Dorsolateral prefrontal cortex (tissue), 122 donors: ENCODE measurements at places on chromosomes 2 and 18.

DNA sequence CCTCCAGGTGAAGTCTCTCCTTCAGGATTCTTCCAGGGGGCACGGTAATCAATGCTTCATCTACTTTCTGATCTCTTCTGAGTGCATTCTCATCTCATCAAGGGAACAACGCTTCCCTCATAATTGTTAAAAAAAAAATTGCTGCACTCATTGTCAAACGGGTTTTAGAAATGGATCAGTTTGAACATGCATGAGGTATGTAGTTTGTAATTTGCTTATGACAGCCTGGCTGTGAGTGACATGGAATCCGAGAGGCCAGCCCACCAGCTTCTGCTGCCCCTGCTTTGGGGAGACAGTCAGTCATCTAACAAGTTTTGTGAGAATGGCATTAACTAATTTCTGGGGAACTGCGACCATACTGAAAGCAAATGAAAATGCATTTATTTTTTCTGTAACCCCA lies 791.9 kb upstream of the SOX11 start:
- DNase-seq: no peak

DNA sequence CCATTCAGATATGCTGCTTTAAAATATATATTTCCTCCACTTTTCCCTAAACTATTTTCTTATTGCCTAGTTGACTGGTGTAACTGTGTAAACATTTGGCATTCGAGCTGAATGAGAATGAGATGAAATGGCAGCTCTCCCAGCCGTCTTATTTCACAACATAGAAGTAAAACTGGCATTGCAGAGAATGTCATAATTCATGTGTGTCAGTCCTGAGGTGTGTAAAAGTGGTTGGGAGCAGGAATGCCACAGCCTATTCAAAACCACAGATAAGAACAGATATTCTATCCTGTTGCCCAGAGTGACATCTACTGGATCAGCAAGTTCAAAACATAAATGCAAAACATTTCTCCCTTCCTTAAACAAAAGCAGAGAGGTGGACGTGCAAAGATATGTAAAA lies 565.5 kb upstream of the CHAC2 start:
- DNase-seq: no peak

DNA sequence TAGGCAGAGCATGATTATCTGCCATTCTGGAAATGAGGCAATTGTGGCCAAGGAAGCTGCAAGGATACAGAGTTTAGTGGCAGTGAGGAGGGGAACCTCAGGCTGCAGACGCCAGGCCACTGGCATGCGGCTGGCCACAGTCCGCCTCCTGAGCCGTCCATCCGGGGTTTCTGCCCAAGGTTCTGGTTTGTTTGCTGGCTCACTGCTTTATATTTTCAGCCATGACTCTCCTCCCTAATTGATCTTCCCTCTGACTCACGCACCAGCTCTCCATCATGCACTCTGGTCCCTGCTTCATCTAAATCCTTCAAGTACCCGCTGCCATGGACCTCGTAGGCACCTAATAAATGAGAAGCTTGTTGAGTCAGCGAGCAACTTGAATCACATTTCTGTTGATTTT lies 107.8 kb upstream of the REV1 start:
- DNase-seq: no peak

DNA sequence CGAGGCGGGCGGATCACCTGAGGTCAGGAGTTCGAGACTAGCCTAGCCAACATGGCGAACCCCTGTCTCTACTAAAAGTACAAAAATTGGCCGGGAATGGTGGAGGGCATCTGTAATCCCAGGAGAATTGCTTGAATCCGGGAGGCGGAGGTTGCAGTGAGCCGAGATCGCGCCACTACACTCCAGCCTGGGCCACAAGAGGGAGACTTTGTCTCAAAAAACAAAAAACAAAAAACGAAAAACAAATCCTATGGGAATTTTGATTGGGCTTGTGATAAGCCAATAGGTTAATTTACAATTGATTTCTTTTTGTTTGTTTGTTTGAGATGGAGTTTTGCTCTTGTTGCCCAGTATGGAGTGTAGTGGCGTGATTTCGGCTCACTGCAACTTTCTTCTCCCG lies 24.2 kb upstream of the TOGARAM2 start:
- DNase-seq: no peak

DNA sequence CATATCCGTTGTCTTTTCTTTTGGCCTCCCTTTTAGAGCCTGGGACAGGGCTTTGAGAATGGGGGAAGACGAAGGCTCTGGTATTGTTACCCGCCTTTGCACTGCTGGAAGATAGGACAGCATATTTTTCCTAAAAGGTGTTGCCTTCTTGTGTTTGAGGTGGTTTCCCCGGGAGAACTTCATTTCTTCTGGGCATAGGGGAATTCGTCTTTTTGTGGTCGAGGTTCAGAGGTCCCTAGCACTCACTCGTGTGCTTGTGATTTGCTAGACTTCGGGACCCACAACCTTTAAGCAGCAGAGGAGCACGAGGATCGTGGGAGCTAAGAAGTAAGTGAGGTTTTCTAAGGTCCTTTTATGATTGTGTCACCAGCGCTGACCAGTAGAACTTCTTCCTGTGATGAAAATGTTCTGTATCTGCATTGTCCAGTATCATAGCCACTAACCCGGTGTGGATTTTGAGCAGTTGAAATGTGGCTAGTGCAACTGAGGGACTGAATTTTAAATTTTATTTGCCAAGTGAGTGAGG lies 611 bp downstream of the ZNF512 start:
- no peak for DNase-seq

DNA sequence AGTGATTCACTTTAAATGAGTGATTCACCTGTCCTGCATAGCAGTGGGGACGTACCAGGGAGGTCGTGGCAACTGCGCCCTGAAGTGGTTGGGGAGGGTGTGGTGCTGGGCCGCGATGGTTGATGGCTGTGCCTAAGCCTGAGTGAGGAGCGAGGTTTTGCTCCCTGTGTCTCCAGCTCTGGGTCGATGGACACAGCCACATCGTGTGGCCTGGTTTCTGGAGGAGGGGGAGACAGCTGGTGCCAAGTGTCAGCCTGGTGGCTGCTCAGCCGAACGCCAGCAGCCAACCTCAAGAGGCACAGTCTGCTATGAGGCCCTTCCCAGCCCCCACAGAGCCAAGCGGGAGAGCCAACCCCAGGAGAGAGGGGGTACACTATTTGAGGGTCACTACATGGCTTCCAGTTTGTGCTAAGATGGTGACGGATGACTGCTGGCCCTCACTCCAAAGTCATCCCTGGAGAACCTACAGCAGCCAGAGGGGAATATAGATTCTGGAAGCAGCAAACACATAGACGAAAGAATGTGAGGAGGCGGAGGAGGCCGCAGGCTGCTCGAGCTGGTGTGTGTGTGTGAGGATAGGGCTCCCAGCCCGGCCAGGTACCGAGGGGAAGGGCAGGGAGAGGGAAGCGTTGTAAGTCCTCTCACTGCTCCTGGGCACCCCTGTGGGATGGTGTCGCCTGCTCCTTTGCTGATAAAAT lies 58.6 kb upstream of the OTOF start:
- no peak for DNase-seq

DNA sequence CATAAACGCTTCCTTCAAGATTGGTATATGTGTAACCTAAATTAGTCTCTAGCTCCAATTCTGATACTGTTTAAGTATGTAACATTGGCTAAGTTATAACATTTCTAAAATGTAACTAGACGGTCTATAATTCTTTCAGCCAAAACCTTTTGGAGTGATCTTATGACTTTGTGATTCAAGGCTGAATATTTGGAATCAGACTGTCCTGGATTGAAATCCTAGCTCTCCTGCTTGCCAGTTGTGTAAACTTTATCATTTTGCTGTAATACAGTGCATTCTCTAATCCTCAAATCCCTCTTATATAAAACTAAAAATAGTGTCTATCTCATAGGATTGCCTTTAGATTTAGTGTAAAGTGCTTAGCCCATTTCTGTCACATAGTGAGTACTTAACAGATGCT lies 337.2 kb upstream of the KCNJ3 start:
- DNase-seq: no peak

DNA sequence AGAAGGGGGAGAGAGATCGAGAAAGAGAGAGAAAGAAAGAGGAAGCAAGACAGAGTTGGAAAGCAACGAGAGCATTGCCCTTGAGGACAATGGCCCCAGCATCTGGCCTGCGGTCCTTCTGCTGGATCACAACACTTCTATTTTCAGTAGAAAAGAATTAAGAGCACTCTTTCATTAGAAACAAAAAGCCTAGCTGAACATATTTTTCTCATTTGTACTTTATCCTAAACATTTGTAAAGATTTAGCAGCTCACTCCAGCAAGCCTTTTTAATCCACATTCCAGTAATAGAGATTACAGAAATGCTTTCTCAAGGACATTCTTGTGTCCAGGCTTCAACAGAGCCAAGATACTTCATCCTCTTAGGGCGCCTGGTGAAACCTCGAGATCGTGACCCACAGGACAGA lies 31.6 kb upstream of the AFF3 start:
- no peak for DNase-seq

DNA sequence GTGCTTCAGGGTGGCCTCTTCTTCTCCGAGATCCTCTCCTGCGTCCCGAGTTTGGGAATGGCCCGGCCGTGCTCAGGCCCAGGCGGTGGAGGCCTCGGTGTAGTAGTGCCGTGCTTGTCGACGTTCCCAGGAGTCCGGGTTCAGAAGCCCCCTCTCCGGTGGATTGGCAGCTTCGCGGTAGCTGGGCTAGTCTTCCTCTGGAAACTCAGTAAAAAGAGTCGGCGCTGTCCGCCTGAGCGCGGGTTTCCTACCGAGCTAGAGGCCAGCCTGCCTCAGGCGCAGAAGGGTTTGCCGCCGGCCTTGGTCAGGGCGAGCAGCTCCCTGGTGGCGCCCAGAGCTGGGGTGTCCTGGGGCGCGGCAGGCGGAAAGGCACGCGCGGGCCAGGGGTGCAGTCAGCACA lies 3.2 kb downstream of the RALBP1 start:
- DNase-seq: no peak

- no peak for DNase-seq
Observed at GRCh38 chr2:205290299-205290698, 392.0 kb upstream of the NRP2 start.

- DNase-seq: no peak
Observed at GRCh38 chr2:10546975-10547391, 98.9 kb upstream of the ODC1 start.

DNA sequence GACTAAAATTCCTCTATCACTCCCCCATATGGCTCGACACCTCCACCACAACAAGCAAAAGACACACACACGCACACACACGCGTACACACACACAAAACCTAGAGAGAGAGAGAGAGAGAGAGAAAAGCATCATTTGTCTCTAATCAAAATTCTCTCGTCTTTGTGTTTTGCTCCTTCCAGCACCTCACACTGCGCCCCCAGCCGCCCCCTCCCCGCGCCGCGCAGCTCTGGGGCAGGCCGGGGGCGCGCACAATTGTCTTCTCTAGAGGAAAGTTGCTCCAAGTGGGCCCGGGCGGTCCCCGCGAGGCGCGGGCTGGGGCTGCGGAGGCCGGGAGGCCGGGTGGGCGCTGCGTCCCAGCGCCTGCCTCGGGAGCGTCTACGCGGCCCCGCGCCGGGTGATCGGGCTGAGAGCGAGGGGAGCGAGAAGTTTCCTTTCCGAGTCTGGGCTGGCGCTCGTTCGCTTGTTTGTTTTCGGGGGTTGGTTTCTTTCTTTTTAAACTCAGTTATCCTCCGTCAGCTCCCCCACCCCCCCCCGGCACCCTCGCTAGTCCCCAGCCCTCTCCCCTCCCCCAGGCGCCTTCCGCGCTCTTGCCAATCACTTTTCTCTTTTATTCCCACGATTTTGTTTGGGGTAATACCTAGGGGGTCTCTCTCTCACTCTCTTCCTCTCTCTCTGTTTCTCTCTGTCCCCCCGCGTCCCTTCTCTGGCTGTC lies 4.1 kb downstream of the ZEB2 start:
- DNase-seq: no peak

- DNase-seq: no peak
Observed at GRCh38 chr2:109180786-109181185, 51.8 kb downstream of the SH3RF3 start.

GRCh38 chr18:6281874-6282273 lies 132.8 kb downstream of the L3MBTL4 start:
- no peak for DNase-seq

GRCh38 chr2:214651451-214651850 lies 158.0 kb downstream of the BARD1 start:
- no peak for DNase-seq

DNA sequence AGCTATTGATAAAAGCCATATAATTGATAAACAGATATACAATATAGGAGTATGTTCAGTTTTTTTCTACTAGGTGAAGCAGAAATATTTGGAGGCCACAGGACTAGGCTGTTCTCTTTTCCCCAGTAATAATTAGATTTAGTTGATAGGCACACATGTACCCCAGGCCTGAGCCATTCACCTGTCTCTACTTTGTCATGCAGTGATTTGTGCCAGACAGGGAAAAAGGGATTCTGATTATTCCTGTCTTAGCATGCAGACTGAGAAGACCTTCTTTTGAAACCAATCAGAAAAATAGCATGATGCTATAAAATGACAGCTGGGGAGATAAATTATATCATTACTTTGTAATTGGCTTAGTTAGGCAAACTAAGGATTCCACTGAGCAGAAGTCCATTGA lies 94.3 kb downstream of the DOCK10 start:
- no peak for DNase-seq

GRCh38 chr2:205720451-205720902 lies 38.2 kb downstream of the NRP2 start:
- no peak for DNase-seq

DNA sequence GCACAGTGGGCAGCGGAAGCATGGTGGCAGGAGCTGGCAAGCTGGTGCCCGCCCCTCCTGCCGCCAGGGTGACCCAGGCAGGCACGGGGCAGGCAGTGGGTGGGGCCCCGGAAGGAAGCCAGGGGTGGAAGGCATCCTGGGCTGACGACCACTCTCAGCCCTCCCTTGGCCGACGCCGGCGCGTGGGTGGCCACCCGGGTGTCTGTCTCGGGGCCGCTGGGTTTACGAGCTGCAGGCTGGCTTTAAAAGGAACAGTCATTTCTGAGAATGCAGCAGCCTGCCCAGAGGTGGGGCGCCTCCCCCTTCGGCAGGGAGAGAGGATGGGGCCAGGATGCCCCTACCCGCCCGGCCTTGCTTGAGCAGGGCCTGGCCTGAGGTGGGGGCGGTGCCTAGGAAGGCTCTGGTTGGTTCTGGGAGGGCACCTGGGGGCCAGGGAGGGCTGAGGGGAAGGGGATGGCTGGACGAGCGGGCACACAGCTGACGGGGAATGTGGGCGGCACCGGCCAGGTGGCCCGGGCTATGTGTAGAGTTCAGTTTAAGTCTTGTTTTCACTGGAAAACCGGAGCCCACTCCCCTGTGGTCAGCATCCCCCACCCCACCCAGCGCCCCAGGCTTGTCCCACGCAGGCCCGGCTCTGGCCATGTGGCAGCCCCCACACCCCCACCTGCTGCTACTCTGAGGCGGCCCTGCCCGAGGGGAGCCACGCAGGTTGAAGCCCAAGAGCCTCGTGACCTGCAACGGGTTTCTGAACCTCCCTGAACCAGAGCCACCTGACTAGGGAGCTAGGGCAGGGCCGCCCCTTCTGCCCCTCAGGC lies 6.3 kb downstream of the BOK start:
- DNase-seq: peak; percentile 29

- no peak for DNase-seq
Observed at GRCh38 chr2:45980161-45980865, 316.9 kb upstream of the EPAS1 start.

- no peak for DNase-seq
Observed at GRCh38 chr2:223994562-223995162, 37.4 kb downstream of the MRPL44 start.
